KBM-7 (cell line): ENCODE measurements at places on chromosomes 2 and 18.
A peak's percentile ranks its signal among the peaks of the same experiment; 100 is the strongest.

- no peak for DNase-seq
Measured at GRCh38 chr2:43754180-43754579, 19.7 kb upstream of the DYNC2LI1 start.

GRCh38 chr2:54083445-54083844, 32.0 kb upstream of the ACYP2 start:
- DNase-seq, result no peak

DNA sequence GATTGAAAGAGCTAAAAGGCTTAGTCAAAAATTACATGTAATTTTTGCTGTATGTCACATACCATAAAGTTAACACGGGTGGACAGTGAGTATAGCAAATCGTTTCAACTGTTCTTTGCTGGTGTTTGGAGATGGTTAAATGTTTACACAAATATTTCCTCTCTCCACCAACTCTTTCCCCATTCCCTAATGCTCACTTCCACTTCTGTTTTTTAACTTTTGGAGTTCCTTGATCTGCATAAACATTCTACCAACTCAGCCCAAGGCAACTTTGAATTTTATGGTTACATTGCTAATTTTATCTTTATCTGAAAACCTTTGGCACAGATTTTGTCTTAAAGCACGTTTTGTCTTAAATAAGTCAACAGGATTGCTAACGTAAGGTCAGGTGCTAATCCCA, 1.9 kb upstream of the SPOPL start:
- DNase-seq, result no peak

- peak; percentile 53 for DNase-seq
Measured at GRCh38 chr2:68357605-68358337, 7.3 kb upstream of the PLEK start.

DNA sequence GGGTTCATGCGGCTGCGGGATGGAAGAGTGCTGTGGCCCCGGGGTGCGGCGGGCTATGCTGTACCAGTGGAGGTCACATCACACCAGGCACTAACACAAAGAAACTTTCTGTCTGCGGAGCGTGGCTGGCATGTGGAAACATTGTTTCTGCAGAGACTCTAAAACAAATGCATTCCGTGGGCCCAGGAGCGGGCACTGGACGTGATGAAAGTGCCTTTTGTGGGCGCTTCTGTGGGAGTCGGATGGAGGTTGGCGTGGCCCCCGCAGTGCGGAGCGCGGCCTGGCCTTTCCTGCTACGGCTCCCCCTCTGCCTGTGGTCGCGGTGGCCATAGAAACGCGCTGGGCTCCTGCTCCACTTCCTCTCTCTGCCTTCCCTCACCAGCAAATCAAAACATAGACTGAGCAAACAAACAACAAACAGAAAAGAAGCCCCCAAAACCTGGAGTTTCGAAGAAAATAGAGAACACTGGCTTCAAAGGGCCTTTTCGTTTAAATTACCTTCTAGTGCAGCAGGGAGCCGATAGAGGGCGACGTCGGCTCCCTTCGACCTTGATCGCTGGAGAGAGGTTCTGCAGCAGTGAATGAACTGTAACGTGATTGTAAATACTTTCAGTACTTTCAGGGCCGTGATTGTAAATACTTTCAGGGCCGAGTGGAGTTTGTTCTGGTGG, 51.4 kb downstream of the KIF5C start:
- peak; percentile 64 for DNase-seq

- peak; percentile 53 for DNase-seq
Measured at GRCh38 chr2:123917241-123917640, 107.8 kb upstream of the CNTNAP5 start.

DNA sequence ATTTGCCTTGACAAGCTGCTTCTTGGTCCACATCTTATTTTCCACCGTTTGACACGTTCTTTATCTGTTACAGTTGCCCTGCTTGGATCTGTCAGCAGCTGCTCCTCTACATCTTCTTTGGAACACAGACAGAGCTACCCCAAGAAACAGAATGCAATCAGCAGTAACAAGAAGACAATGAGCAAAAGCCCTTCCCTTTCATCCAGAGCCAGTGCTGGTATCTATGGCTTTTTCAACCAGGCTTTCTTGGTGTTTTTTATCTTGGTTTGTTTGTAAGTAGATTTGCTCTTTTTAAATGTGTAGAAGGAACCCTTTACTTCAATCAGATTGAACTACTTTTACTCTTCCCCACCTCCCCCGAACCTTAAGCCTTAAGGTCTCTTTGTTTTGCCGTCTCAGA, 41.9 kb downstream of the CLIP4 start:
- no peak for DNase-seq

- DNase-seq, result no peak
Measured at GRCh38 chr2:81234711-81235110, 930.2 kb upstream of the LRRTM1 start.

DNA sequence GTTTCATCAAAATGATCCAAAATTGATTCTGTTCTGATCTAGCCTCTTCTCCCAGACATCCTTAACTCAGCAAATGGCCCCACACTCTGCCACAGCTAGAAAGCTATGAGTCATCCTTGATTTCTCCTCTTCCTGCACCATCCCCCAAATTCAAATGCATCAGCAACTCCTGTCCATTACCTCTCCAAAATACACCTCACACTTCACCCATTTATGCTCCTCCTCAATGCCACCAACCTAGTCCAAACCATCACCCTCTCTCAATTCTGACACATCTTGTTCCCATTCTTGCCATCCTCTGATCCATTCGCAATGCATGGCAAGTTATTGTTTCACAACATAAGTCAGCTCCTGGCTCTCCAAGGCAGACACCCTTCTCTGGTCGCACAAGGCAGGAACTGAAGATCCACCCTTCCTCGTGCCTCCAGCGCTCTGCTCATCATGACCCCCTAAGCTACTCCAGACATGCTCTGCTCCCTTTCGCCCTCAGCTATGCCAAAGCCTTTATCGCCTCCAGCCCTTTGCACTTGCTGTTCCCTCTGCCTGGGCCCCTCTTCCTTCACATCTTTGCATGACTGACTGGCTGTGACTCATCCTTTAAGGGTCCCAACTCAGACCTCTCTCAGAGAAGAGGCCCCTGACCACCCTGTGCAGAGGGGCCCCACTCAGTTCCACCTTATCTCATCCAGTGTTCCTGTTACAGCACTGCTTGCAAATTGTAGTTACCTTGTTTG, 83.6 kb downstream of the MREG start:
- no peak for DNase-seq

DNA sequence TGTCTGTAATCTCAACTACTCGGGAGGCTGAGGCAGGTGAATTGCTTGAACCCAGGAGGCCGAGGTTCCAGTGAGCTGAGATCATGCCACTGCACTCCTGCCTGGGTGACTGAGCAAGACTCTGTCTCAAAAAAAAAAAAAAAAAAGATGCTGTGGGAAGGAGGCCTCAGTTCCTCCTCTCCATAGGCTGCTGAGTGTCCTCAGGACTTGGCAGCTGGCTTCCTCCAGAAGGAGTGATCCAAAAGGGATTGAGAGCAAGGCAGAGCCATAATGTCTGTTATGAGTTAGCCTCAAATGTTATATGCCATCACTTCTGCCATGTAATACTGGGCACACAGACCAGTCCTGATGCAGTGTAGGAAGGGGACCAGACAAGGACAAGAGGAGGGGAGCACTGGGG, 6.6 kb upstream of the NPC1 start:
- no peak for DNase-seq

GRCh38 chr2:98710734-98711133, 20.2 kb downstream of the MGAT4A start:
- peak; percentile 85 for DNase-seq

GRCh38 chr2:182894174-182894573, 27.7 kb upstream of the FRZB start:
- no peak for DNase-seq

- no peak for DNase-seq
Measured at GRCh38 chr2:238921259-238921658, 73.4 kb downstream of the TWIST2 start.

DNA sequence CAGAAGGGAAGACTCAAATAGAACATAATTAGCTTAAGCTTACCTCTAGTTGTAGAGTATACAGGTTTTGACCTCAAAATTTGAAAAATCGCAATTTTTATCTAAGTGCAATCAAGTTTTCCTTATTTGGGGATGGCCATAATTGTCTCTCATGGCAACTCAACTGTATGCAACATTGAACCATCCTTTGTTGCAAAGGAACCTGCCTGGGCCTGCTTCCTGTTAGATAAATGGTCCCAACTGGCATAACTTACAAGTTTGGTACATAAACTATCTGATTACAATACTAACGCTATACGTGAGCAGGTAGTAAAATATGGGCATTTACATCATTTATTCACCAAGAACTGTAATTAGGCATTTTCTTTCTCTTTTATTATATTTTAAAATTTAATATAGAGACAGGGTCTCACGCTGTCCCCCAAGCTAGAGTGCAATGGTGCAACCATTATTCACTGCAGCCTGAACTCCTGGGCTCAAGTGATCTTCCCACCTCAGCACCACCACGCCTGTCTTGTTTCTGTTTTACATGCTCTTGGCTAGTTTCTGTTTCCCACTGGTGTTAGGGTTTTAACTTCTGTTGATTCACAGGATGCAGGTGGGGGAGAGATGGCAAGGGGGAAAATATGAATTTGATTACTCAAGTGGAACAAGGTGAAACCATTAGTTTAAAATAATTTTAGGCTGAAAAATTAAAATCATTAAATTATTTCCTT, 55.3 kb upstream of the B3GNT2 start:
- DNase-seq, result peak; percentile 54

GRCh38 chr2:64398516-64399129, 55.3 kb upstream of the LGALSL start:
- no peak for DNase-seq

- DNase-seq, result no peak
Measured at GRCh38 chr2:10103179-10103578, 19.4 kb upstream of the RRM2 start.

DNA sequence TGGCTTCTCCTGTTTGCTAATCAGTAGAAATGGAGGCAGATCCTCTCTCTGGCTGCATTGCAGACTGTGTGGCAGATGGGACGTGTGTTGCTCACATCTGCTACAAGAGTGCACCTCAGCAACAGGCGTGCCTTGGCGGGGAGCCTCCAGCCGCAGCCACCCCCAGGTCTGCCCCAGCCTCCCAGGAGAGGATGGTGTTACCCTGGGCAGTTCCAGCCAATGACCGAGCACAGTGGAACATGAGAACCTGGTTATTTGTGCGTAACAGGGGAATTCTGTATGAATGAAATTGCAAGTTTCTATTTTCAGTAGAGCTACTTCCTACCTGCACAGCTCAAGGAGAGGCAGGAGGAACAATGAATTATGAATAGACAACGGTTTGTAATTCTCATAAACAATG, 130.6 kb upstream of the CBLN2 start:
- no peak for DNase-seq
